Left renal pelvis (tissue), 4 donors: ENCODE measurements at places on chromosomes 2 and 18. TPM values are rescaled to one million over a fixed set of nuclear protein-coding genes. Genes with fewer than 3 reads are reported as not detected.

DNA sequence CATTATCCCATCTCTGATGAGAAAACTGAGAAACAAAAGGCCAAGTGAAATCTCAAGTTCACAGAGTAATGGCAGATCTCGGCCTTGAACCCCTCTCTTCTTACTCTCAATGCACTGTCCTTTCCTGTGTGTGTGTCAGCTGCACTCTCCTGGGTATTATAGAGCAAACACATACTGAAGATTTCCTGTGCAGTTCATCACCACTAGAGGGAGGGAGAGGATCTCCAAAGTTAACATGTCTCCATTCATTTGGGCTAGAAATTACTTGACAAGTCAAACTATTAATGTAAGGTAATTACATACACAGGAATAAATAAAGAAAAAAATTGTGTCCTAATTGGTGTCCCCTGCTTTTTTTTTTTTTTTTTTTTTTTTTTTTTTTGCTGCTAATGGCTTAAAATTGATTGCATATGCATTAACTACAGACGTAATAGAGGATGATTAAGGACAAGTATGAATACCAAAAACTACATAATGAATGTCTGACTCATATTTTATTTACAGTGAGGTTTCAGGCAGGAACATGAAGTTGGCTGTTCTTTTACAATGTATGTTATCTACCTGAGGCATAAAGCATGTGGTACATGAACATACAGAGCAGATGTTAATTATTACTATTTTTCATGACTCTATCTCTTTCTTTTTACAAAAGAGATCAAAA is 269.2 kb downstream of the NYAP2 start:
- no peak for DNase-seq

- no peak for DNase-seq
These were observed 168.4 kb upstream of the HAAO start for GRCh38 chr2:42960842-42961180.

- no peak for DNase-seq
These were observed 135.6 kb downstream of the ARHGAP15 start for GRCh38 chr2:143264851-143265250.

- no peak for DNase-seq
These were observed 57.1 kb downstream of the SNORC start for GRCh38 chr2:232927032-232927792.

DNA sequence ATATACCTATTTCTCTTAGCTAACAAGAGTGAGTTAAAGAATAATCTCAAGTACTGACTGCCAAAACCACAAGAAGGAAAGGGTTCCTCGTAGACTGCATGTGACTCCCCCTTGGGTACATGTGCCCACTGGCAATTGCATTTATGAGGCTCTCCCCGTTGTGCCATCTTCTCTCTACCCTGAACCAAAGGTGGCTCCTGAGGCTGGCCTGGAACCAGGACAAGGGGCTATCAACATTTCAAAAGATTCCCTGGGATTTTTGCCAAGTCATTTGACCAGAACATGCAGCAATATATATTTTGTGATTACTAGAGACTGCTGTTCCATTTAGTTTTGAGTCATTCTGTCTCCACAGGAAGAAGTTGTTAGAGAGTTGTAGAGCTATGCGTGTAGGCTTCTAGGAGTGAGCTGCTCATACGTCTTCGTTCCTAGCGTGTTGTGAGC is 45.8 kb downstream of the LAMA3 start:
- DNase-seq = no peak

DNA sequence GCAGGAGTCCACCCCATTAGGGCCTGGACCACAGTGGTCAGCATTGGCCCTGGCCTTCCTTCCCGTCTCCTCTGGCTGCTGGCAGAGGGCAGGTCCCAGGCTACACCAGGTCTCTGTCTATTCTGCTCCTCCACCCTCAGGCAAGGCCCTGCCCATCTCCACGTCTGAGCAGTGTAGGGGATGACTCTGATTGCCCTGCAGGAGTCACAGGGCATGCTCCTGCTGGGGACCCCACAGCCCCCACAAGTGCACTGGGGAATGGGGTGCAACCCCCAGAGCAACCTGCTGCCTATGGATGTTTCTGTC is 40.0 kb downstream of the STK25 start:
- DNase-seq = no peak

ALPP gene
- 0.20 TPM for polyA plus RNA-seq

PLGLB2 gene
- polyA plus RNA-seq = 4.2 TPM

C2orf66 gene
- polyA plus RNA-seq = 1.3 TPM

PRKCE gene
- 8.2 TPM for polyA plus RNA-seq

ANKRD53 gene
- polyA plus RNA-seq = 1.0 TPM
